ENCODE measurements at places on chromosomes 1 and 21. TPM values are rescaled to one million over a fixed set of nuclear protein-coding genes. Genes with fewer than 3 reads are reported as not detected.

OR10Z1 gene
- polyA plus RNA-seq: not detected

CSDE1 gene
- polyA plus RNA-seq: 381 TPM

YY1AP1 gene
- 56.5 TPM for polyA plus RNA-seq

FOXO6 gene
- 0.99 TPM for polyA plus RNA-seq

GRCh38 chr1:98929437-98929836, 75.2 kb downstream of the PLPPR5 start:
- no peak for DNase-seq

DNA sequence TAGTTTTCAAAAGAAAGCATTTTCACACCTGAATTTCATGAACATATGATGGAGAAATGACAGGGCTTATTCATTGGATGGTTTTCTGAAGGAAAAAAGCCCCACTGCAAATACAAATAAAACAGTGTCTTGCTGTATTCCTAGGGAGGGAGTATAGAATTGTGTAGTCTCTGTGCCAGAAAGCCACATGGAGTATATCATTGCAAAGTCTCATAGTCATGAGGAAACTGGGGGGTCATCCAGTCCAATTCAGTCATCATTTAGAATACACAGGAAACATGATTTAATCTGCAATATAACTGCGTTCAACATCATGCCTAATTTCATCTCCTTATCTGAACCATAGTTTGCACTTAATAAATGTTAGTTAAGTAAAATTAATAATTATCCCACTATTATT, 222.3 kb downstream of the NTNG1 start:
- no peak for DNase-seq

DNA sequence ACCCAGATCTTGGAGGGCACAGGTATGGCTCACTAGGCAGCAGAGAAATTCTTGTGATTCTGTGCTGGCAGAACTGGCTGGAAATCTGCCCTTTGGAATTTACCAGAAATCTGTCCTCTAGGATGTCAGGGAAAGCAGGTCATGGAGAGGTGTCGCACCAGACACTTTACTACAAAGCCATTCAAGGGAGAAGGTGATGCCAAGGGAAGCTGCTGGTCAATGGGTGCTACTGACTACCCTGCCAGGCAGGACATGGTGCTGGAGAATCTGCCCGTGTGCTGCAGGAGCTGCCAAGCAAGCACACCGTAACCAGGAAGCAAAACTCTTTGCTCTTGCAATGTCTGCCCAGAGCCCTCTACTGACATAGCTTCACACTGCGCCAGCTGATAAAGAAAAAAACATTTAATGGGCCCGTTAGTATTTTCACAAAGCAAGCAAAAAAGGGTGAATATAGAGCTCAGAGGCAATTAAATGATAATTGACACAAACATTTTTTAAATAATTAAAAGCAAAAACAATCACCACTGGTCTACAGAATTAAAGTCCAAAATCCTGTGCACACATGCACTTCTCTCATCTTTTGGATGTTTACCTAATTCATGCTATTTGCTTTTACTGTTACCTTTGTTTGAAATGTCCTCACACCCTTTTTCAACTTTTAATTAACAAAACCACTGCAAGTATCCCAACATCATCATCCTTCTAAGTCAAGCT, 7.2 kb upstream of the FBXO28 start:
- no peak for DNase-seq

DNA sequence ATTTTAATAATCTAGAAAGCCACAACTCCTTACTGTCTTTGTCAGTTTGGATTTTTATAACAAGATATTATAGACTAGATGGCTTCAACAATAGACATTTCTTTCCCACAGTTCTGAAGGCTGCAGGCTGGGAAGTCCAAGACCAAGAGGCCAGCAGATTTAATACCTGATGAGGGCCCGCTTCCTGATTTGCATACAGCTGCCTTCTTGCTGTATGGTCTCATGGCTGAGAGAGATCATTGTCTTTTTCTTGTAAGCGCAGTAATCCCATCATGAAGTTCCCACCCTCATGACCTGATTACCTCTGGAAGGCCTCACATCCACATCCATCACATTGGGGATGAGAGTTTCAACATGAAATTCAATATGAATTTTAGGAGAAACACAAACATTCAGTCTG, 9.8 kb downstream of the RPS6KC1 start:
- DNase-seq: no peak

- DNase-seq: no peak
Observed at GRCh38 chr21:21163904-21164303, 165.7 kb downstream of the NCAM2 start.

- no peak for DNase-seq
Observed at GRCh38 chr1:72662918-72663317, 380.6 kb upstream of the NEGR1 start.

DNA sequence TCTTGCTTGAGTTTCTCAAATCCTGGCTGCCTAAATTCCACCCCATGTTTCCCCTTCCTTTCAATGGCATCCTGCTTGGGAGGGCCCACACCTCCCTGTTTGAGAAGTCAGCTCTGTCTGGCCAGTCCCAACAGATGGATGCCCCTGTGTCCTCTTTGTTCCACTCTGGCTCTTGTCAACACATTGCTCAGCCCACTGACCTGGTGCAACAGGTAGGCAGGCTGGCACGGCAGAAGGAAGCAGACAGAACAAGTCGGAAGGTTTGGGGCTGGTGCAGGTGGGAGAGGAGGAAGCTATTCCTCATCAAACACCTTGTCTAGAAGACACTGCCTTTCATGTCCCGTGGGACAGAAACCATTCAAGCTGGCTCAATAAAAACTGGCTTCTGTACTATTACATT, 22.7 kb downstream of the KCNQ4 start:
- DNase-seq: no peak

DNA sequence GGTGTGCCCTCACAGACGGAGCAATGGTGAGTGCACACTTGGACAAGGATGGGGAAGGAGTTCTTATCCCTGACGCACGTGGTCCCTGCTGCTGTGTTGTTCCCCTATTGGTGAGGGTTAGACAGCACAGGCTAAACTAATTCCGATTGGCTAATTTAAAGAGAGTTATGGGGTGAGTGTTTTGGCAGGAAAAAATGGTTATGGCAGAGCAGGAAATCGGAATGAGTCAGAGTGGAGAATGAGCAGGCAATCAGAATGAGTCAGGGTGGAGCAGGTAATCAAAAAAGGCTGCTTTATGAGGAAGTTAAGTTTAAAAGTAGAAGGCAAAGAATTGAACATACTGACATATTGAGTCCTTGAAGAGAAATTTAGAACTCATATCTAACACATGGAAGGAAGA, 100.5 kb downstream of the NGF start:
- DNase-seq: no peak

DNA sequence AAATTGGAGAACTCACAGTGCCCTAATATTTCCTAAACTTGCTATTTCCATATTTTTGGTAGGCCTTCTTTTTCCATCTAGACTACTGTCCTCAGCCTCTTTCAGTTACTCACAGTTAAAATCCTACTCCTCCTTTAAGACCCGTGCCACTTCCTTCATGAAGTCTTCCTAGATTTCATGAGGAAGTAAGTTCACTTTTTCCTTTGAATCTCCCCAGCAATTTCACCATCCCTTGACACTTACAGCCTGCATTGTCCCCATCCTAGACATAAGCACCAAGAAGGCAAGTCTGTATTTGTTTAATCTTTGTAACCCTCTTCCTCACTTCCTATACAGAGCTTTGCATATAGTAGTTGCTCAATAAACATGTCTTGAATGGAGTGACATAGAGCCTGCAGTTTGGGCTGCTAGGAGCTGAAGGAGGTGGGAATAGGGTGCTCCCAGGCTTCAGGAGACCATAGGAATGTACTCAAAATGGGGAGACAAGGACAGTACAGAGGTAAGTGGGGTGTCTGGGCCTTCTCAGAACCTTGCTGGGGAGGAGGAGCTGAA, 5.3 kb upstream of the GPR61 start:
- DNase-seq: no peak

DNA sequence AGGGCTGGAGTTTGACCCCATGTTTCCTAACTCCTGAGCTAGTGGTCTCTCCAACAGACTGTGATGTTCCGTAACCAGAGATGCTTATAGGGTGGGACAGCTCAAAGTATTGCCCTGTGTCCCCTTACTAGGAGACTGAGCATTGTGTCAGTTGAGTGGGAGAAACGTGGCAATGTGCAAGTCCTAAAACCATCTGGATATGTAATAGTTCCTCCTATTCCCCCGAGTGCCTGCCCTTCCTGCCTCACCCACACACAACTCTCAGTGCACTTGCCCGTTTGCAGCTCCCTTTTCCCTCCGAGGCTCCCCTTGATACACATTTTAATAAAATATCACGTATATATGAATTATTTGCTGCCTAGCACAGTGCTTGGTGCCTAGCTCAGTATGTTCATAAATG, 3.4 kb downstream of the PIGV start:
- no peak for DNase-seq

All from heart left ventricle (tissue), 16 donors.